ENCODE measurements at places on chromosomes 6 and 20.

DNA sequence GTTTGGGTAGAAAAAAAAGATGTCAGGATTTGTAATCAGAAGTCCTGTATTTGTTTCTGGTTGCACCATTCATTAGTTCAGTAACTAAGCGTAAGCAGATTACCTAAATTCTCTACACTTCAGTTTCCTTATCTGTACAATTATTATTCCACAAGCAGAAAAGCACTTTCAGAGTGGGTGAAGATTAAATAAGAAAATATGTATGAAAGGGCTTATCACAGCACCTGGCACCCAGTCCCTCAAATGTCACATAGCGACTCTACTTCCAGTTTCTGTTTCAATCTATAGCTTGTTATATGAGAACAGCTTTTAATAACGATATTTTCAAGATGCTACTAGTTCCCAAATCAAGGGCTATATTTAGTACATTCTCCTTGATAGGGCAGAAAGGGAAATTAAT is 31.4 kb downstream of the RGS17 start:
- DNase-seq, result no peak
- H3K4me1 ChIP-seq, result no peaks in the 10 kb centered on the region
- H3K36me3 ChIP-seq, result no peaks in the 10 kb centered on the region
- H3K4me3 ChIP-seq, result no peak overlapping the region
- peaks cover 2% of the 10 kb centered on the region for H3K27me3 ChIP-seq

GRCh38 chr6:24909241-24910216 is 26.2 kb downstream of the RIPOR2 start:
- H3K36me3 ChIP-seq, result peaks cover 58% of the 10 kb centered on the region
- H3K4me3 ChIP-seq, result peak overlapping the region; percentile 90
- peak overlapping the region; percentile 98 for H3K27ac ChIP-seq
- no peaks in the 10 kb centered on the region for H3K27me3 ChIP-seq
- DNase-seq, result peak; percentile 22
- H3K4me1 ChIP-seq, result peaks cover 80% of the 10 kb centered on the region

DNA sequence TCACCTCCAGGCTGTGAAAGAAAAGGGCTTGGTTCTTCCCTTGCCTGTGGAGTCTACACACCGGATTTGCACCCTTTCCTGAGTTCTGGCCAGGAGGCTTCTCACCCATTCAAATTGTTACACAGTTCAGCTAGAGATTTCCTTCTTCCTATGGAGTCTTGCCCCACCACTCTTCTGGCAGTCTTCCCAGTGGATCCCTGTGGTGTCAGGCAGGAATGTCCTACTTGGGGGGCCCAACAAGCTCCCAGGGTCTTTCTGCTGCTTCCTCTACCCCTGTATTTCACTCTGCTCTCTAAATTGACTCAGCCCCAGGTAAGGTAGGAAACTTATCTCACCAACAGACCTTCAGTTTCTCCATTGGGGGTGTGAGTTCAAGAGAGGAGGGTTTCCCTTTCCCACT is 14.0 kb upstream of the CST9L start:
- H3K36me3 ChIP-seq, result no peaks in the 10 kb centered on the region
- H3K4me3 ChIP-seq, result no peak overlapping the region
- peaks cover 10% of the 10 kb centered on the region for H3K27me3 ChIP-seq
- H3K27ac ChIP-seq, result no peak overlapping the region
- no peaks in the 10 kb centered on the region for H3K4me1 ChIP-seq

- H3K36me3 ChIP-seq, result peaks cover 6% of the 10 kb centered on the region
- H3K4me1 ChIP-seq, result peaks cover 17% of the 10 kb centered on the region
- H3K27me3 ChIP-seq, result no peaks in the 10 kb centered on the region
- peak within 1 kb of the TSS; percentile 99 for H3K4me3 ChIP-seq
These were observed at the start of gene FUCA2 for GRCh38 chr6:143510991-143511891. FUCA2 (minus strand) TSS chr6:143511720; CDS start chr6:143511634, 86 bp downstream.

- H3K4me1 ChIP-seq, result peaks cover 13% of the 10 kb centered on the region
- H3K27ac ChIP-seq, result no peak overlapping the region
- DNase-seq, result no peak
- peaks cover 14% of the 10 kb centered on the region for H3K27me3 ChIP-seq
- H3K36me3 ChIP-seq, result no peaks in the 10 kb centered on the region
These were observed 16.9 kb upstream of the UQCC2 start for GRCh38 chr6:33728438-33728837.

- peaks cover 6% of the 10 kb centered on the region for H3K4me1 ChIP-seq
- H3K27ac ChIP-seq, result no peak within 1 kb of the TSS
- H3K27me3 ChIP-seq, result no peaks in the 10 kb centered on the region
- no peak within 1 kb of the TSS for H3K4me3 ChIP-seq
- H3K36me3 ChIP-seq, result no peaks in the 10 kb centered on the region
These were observed at the start of gene C20orf96 for GRCh38 chr20:290084-290831. C20orf96 (minus strand) TSS chr20:290750; CDS start chr20:290610, 140 bp downstream.

- no peak overlapping the region for H3K4me3 ChIP-seq
- DNase-seq, result no peak
- no peak overlapping the region for H3K27ac ChIP-seq
- H3K36me3 ChIP-seq, result no peaks in the 10 kb centered on the region
- H3K27me3 ChIP-seq, result no peaks in the 10 kb centered on the region
These were observed 20.1 kb downstream of the RNF24 start for GRCh38 chr20:3995067-3995748.

DNA sequence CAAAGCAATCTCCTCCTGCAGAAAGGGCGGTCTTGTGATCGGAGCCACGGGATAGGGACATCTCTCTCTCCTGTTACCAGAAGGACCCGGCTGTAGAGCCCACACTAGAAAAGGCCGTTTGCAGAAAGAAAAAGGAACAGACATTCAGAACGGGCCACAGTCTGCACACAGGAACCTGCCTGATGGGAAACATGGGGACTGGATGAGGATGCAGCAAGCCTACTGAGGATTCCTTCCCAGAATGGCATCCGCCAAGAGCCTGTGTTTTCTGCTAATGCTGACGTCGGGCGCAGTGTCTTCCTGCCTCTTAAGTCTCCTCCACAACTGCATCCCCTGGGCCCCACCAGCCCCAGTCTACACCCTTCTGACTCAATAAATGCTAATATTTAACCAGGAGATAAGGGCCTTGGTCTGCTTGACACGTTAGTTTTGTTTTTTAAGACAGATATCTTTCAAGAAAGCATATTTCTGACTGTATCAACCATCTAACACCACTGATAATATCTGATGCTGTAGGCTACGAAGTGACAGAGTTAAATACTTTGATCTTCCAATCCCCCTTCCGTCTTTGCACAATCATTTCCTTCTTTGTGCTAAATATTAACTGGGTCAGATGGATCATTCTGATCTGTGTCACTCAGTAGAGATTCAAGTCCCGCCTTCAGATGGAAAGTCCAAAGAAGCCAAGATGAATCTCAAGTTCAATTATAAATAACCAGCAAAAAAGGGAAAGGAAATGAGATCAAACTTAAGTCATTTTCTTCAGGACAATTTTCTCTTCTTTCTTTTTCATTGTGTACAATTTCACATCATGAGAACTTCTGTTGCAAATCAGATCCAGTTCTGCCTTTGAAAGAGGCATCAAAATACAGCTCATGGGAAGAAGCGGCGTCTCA is 20.7 kb downstream of the FAM50B start:
- peaks cover 2% of the 10 kb centered on the region for H3K4me1 ChIP-seq
- no peak overlapping the region for H3K4me3 ChIP-seq

DNA sequence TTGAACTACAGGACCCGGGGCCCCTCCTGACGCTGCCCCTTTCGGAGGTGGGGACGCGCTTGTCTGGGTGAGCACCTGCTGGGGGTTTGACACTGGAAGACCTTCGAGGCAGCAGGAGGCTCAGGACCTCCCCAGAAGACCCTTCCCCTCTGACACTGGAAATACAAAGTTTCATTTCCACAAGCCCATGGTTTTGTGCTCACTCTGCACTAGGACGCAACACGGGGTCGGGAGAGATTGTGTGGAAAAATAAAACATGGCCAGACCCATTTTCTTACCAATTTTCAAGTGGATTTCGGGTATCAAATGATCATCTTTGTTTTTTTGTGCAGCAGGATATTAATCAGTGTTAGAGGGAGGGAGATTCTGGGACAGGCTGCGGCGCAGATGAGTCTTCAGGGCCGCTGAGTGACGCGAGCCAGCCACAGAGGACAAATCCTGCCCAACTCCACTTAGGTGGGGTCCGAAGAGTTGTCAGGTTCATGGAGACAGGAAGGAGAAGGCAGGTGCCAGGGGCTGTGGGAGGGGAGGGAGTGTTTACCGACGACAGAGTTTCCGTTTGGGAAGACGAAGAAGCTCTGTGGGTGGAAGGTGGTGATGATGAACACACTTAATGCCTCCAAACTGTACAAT is 160.0 kb upstream of the AFDN start:
- no peak for DNase-seq
- H3K4me1 ChIP-seq, result no peaks in the 10 kb centered on the region
- no peaks in the 10 kb centered on the region for H3K36me3 ChIP-seq
- no peak overlapping the region for H3K27ac ChIP-seq

- H3K36me3 ChIP-seq, result peaks cover 8% of the 10 kb centered on the region
- peak overlapping the region; percentile 94 for H3K27ac ChIP-seq
- peaks cover 4% of the 10 kb centered on the region for H3K4me1 ChIP-seq
These were observed 523 bp downstream of the MRPS10 start for GRCh38 chr6:42217157-42217518.

GRCh38 chr6:22605736-22606135 is 36.4 kb downstream of the HDGFL1 start:
- peaks cover 2% of the 10 kb centered on the region for H3K36me3 ChIP-seq
- no peak for DNase-seq
- H3K27ac ChIP-seq, result no peak overlapping the region
